ENCODE measurements at places on chromosomes 5 and 9.

- DNase-seq, result no peak
Measured at GRCh38 chr9:95610006-95610785, 93.4 kb upstream of the PTCH1 start.

DNA sequence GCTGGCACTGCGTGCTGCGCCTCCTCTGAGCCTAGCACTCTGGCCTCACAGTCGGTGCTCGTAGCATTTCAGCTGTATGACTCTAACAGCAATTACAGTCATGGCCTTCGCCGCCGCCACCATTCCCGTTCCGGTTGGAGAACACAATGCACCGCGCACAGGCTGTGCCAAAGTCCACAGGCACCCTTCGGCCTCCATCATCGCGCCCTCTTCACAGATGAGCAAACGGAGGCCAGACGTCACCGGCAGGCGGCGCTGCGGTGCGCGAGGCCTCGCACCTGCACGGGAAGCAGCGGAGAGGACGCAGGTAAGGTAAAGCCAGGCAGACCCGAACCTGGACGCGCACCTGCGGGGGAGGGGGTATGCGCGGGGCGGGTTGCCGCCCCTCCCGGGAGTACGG, 128.9 kb downstream of the BARX1 start:
- no peak for DNase-seq

- DNase-seq, result no peak
Measured at GRCh38 chr5:170536525-170536924, 32.7 kb downstream of the KCNIP1 start.

GRCh38 chr9:111743275-111743674, 51.5 kb downstream of the SHOC1 start:
- peak; percentile 55 for DNase-seq

DNA sequence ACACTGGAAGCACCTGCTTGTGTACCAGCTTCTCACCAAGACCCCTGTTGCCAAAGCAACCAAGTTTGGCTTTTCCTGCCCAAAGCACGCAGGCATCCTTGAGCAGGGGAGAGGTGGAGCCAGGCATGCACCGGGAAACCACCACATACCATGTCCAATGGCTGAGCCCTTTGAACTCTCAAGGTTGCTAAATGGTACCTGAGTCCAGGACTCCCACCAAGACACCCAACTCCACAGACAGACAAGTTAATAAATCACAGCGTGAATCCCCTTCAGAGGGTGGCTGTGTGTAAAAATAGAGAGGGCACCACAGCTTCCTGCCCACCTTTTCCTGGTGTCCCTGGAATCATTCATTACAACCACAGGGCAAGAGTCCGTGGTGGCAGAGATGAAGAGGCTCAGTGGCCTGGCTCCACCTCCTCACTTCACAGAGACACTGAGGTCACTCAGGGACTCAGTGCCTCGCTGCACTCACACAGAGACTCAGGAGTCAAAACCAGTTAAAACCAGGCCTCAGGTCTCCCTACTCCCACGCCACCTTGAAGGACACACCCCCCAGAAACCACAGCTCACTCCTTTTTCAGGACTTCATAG, 143.7 kb downstream of the C5orf15 start:
- DNase-seq, result no peak

GRCh38 chr5:129460672-129460935, 506 bp downstream of the ADAMTS19 start:
- no peak for DNase-seq

GRCh38 chr9:112933696-112934095, 43.0 kb upstream of the SLC46A2 start:
- DNase-seq, result no peak

DNA sequence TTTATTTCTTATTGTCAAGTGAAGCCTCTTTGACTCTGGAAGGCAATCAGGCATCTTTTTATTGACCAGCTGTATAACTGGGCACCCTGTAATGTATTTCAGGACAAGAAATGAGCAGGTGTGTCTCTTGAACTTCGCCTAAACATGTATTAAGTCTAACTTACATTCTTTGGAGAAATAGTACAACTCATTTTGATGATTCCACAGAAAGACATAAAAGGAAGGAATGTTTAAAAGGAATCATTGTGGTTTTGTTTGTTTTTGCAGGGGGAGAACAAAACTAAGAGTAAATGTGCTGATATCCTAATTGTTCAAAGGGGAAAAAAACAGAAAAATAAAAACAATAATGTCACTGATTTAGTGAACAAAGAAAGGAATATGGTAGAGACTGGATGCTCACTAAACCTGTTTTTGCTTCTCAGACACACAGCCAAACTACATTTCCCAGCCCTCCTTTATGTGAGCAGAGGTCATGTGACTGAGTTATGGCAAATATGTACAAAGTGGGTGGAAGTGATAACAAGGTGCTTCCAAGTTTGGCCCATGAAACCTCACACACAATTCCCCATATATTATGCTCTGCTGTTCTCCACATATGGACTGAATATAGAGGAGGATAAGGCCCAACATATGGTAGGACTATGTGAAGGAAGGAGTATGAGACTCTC, 150.6 kb upstream of the ACOT12 start:
- no peak for DNase-seq

- no peak for DNase-seq
Measured at GRCh38 chr5:154652746-154653417, 102.3 kb upstream of the LARP1 start.

- DNase-seq, result no peak
Measured at GRCh38 chr9:81427870-81428269, 261.5 kb downstream of the TLE1 start.

GRCh38 chr5:74623006-74623611, 17.4 kb downstream of the ENC1 start:
- DNase-seq, result no peak
